ENCODE measurements at places on chromosomes 12 and 14.

- no peak for DNase-seq
Measured at GRCh38 chr12:104976703-104977102, 9.4 kb upstream of the NOPCHAP1 start.

- no peak for DNase-seq
Measured at GRCh38 chr12:93954166-93955112, 193.9 kb upstream of the PLXNC1 start.

DNA sequence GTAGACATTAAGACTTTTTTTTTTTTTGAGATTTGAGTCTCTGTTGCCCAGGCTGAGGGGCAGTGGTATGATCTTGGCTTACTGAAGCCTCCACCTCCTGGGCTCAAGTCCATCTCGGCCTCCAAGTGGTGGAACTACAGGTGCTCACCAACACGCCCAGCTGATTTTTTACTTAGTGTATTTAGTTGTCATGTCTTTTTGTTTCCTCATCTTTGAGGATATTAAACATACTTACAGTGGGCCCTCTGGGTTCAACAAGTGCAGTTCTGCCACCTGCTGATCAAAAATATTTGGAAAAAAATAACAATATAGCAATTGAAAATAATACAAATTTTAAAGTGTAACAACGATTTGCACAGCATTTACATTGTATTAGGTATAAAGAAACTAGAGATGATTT lies 4.4 kb upstream of the B4GALNT1 start:
- DNase-seq, result no peak

DNA sequence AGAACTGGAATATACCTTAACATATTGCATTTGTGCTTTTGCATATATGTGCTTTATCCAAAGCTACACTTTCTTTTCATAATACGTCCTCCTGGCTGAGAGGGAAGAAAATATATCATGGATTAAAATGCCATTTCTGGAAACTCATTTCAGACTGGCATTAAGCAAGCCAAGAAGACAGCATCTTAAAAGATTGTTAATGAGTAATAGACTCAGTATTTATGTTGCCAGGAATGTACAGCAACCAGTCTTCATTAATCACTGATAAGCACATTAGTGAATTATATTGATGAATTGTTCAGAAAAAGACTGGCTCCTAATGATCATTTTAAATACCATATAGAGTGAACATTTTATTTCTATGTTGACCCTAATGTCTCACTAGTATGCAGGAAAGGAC lies 134.9 kb upstream of the IFNG-AS1 start:
- no peak for DNase-seq

DNA sequence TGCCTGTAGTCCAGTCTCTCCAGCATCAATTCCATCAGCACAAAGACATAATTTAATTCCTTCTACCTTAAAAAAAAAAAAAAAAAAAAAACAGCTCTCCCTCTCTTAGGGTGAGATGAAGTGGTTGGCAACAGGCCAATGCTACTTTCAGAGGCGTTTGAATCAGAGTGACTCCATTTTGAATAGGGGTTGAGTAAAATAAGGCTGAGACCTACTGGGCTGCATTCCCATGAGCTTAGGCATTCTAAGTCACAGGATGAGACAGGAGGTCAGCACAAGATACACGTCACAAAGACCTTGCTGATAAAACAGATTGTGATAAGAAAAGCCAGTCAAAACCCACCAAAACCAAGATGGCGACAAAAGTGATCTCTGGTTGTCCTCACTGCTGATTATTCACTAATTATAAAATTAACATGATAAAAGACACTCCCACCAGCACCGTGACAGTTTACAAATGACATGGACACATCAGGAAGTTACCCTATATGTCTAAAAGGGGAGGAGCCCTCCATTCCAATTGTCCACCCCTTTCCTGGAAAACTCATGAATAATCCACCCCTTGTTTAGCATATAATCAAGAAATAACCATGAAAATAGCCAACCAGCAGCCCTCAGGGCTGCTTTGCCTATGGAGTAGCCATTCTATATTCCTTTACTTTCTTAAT lies 6.9 kb upstream of the TCL1B start:
- no peak for DNase-seq

GRCh38 chr14:39972704-39973103 lies 540.5 kb upstream of the FBXO33 start:
- DNase-seq, result no peak

GRCh38 chr12:49357103-49357678 lies 10.1 kb upstream of the SPATS2 start:
- no peak for DNase-seq

DNA sequence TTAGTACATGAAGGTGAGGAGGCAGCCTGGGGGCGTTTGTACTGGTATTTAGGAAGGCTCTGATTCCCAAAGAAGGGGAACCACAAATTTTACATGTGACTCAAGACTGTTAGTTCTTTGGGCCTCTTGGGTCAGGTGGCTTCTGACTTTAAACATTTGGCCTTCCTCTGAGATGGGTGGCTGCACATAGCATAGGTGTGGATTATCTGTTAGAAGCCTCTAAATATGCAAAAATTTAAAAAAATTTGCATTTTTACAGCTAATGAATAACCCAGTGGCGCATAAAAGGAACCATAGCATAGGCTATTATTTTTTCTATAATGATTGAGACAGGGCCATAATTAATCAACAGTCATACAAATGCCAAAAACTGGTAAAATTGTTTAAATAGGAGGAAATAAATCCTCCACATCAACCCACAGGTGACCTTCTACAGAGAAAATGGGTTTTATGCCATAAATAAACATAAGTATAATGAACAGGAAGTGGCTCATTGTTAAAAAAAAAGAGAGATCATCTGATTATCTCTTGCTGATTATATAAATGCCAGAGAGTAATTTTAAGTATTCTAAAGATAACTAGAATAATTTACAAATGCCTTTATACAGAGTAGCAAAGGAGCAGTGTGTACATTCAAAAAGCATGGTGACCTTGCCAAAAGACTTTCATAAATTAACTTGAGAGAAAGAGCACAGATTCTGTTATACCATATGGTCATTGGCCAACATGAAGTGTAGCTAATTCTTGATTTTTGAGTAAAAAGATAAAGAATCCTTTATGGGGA lies 284.2 kb upstream of the ATP2B1 start:
- DNase-seq, result no peak

DNA sequence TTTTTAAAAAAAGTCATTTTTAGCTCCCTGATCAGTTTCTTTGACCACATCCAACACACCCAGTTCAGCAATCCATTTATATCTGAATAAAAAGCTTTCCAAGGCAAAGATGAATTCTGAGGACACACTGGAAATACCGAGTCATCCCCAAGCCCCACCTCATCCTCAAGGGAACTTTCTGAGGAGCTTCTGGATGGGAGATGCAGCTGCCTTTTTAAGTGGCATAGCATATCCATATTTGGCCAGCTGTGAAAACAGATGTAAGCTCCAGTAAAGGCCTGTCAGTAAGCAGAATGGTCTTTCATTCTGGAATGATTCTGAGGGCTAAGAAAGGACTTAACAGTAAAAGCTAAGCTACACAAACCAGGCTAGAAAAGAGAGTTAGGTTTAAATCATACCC lies 18.4 kb downstream of the ZFYVE1 start:
- peak; percentile 4 for DNase-seq

DNA sequence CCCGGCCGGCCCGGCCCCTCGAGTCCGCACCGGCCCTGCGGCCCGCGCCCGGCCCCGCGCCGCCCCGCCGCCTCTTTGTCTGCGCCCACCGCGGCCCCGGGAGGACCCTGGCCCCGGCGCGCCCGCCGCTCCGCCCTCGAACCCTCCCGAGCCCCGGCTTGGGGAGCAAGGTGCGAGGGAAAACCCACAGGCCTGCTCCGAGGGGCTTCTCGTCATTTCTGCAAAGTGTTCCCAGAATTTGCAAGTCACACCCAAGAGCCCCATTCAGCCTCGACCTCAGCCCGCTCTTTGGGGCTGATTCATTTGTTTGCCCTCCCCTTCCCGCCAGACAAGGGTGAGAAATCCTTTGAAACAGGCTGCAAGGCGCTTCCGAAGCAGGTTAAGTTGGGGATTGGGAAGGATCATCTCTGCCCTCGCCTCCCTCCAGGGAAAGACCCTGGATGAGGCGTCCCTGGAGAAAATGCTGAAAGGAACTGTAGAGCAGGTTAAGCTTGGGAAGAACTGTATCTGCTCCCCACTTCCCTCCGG lies 325 bp upstream of the CLIP1 start:
- DNase-seq, result peak; percentile 25

- no peak for DNase-seq
Measured at GRCh38 chr14:37553935-37554550, 41.0 kb downstream of the FOXA1 start.

GRCh38 chr12:74656251-74656650 lies 118.6 kb downstream of the ATXN7L3B start:
- DNase-seq, result no peak

Measured in hematopoietic multipotent progenitor cell treated with erythropoietin and hydrocortisone succinate and interleukin-3 and kit ligand, for 17 days (in vitro differentiated cells).